ENCODE measurements at places on chromosomes 12 and 14.

DNA sequence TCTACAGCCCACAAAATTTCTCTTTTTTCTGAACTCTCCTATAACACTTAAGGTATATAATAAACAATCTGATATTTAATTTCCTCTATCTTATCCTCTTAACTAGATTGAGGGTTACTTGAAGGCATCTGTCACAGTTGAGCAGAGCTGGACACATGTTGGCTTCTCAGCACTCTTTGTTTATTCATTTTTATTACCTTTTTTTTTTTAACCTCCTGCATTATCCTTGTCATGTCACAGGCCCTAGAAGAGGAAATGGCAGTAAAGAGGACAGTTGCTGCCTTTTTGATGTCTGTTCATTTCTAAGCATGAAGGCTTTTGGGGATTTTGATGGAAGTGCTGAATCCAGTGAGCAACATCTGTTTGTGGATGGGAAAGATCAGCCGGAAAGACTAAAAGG is 32.5 kb upstream of the EVL start:
- DNase-seq, result no peak

DNA sequence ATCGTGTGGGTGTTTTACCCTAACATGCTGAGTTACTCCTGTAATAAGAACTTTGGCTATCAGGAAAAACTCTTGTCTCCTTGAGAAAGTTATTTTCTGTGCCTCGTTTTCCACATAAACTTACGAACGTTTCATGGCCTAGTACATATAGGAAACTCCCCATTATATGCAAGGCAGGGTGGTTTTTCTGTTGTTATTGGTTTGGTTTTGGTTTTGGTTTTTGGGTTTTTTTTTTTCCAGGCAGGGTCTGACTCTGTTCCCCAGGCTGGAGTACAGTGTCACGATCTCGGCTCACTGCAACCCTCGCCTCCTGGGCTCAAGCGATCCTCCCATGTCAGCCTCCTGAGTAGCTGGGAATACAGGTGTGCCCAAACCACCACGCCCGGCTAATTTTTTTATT is 5.5 kb downstream of the OR6C3 start:
- no peak for DNase-seq

- DNase-seq, result no peak
Observed at GRCh38 chr14:63545431-63545830, 2.3 kb upstream of the PPP2R5E start.

DNA sequence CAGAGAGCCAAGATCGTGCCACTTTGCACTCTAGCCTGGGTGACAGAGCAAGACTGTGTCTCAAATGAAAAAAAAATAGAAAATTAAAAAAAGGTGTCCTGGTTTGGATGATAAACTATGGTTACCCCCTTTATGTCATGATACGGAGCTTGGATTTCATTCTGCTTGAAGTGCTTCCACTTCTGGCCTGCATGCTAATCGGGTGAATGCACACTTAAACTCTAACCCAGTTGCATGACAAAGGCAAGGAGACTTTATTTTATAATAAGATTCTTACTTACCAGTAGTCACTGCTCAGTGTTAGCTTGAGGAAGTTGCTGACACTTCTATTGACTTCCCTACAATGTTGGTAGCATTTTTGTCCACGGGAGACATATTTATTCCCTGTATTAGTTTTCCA is 24.3 kb downstream of the CFAP54 start:
- DNase-seq, result no peak

- DNase-seq, result peak; percentile 13
Observed at GRCh38 chr14:94598816-94599655, 13.2 kb upstream of the SERPINA3 start.

DNA sequence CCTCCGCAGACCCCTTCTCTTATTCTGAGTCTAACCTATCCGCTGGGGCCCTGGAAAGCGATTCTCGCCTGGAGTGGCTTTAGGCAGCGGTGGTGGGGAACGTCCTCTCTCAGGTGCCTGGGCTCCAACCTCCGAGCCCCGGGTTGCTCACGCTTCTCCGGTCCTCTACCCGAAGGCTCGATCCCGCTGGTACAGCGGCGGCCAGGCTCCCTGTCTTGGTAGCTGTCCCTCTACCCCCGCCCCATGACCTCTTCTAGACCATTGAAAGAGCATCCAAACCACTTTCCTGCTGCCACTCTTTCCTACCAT is 505 bp upstream of the HEBP1 start:
- no peak for DNase-seq

GRCh38 chr12:98587084-98587483 is 6.4 kb upstream of the SLC25A3 start:
- no peak for DNase-seq

DNA sequence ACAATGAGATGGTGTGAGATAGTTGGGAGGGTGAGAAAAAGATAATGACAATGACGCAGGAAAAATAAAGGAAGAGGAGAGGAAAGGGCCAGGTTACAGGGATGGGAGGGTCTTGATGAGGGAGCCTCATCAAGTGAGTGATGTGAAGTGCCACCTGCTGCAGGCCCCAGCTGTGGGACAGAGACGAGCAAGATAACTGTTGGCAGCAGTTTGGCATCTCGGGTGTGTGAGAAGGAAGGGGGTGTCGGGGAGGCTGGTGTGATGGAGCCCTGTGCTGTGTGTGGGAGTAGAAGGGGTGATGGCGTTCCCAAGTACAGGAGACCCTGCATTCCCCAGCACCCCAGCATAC is 11.4 kb upstream of the TAC3 start:
- no peak for DNase-seq

DNA sequence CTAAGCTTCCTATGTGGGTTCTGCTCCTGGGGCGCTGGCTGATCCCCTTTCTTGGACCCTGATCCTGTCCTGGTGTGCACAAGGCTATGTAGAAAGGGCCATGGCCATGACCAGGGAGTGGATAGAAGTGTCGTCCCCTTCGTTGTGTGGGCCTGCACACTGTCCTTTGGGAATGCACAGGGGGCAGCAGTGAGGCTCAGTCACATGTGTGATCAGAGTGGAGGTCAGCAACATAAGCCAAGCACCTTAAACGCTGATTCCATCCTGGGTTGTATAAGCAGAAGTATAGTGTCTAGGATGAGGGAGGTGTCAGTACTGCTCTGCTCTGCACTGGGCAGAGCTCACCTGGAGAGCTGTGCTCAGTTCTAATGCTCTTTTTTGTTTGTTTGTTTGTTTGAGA is 48.4 kb downstream of the ESRRB start:
- no peak for DNase-seq

DNA sequence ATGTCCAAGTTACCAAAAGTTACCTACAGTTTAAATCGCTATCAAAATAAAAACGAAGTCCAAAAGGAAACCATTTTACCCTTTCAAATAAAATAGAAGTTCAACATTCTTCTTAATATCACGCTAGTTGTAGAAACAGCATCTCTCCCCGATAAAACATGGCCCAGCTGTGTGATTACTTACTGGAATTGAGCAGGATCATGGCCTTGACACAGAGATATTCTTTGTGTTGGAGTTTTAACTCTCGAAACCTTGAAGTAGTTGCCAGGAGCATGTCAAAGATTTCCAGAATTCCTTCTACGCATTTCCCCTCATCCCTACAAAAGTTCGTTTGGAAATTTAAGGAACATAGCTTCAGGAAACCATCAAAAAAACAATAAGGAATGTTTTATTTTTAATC is 44.8 kb downstream of the ESR2 start:
- DNase-seq, result no peak

- DNase-seq, result no peak
Observed at GRCh38 chr12:26748412-26748740, 84.6 kb downstream of the ITPR2 start.

DNA sequence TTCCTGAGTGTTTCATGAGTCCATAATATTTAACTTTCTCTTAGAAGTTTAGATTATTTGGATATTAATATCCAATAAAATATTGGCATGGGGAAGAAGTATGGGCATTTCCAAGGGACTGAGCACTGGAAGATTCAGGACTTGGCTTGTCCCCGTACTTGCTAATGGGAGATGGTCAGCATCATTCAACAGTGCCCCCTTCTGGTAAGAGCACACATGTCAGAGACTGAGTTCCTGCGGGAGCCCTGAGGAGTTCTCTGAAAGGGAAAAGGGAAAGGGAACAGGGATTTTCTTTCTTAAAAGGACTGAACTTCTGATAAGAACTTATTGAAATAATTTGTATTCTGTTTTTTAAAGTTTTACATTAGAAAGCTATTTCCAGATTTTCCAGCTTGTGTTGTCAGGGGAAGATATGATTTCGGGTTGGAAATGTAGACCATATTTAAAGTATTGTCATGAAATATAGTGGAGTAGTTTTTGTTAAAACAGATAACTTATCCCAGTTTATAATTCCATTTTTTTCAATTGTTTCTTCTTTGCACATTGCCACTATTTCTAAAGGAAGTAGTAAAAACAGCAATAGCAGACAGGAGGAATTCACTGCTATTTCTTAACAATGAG is 59.8 kb upstream of the C12orf71 start:
- DNase-seq, result peak; percentile 80

- no peak for DNase-seq
Observed at GRCh38 chr12:92020983-92021665, 124.5 kb downstream of the BTG1 start.

- DNase-seq, result no peak
Observed at GRCh38 chr14:69117020-69117767, 35.7 kb downstream of the DCAF5 start.

DNA sequence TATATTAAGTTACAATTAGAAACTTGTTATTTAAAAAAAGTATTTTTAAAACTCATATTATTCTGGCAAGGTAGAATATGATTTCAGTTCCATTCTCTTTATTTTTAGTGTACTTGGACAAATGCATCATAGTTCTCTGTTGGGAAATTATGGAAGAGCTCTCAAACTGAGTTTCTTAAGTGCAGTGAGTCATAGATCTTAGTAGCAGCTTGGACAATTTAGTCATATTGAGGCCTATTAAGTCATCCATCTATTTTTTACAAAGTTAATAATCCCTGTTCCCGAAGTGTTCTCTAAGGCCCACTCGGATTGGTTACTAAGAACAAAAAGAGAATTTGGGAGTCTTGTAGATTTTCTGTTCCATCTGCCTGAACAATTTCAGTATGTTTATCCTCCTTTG is 113.9 kb downstream of the ANO4 start:
- DNase-seq, result peak; percentile 9

DNA sequence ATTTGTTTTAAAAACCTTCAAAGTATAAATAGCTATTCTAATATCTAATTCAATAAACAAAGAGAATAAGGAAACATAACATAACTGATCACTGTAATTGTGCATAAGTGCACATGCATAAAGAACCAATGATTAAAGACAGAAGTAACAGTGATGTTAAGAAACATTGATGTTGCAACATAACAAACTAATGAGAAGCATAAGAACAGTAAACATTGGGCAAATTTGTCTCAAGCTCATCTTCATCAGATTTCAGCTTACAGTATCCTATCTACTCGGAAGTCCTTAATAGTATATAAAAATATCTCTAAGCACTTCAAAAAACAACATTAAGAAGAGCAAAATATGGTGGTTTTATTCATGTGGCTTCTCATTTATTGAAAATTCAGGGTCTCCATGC is 97.6 kb downstream of the GARIN6 start:
- no peak for DNase-seq

DNA sequence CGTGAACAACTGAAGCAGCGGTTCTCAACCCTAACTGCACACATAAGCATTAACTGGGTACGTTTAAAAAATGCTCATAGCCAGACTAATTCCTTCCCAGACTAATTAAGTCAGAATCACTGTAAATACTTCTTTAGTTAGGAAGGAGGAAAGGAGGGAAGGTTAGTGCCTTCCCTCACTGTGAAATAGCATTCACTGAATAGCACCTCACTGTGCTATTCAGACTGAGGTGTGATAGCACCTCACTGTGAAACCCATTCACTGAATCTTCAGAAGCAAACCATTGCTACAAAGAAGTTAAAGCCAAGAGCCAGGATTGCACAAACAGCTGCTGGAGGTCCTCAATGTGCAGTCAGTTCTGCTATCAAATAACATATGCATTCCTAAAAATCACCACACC is 58.8 kb downstream of the RTN1 start:
- no peak for DNase-seq

- peak; percentile 13 for DNase-seq
Observed at GRCh38 chr12:12890543-12891079, 751 bp upstream of the GPRC5A start.

- no peak for DNase-seq
Observed at GRCh38 chr14:77570706-77571268, 45.6 kb downstream of the SPTLC2 start.

- DNase-seq, result no peak
Observed at GRCh38 chr14:103736546-103737431, 21.2 kb downstream of the ZFYVE21 start.

GRCh38 chr14:50312734-50313054 is 570 bp downstream of the DMAC2L start:
- DNase-seq, result no peak

DNA sequence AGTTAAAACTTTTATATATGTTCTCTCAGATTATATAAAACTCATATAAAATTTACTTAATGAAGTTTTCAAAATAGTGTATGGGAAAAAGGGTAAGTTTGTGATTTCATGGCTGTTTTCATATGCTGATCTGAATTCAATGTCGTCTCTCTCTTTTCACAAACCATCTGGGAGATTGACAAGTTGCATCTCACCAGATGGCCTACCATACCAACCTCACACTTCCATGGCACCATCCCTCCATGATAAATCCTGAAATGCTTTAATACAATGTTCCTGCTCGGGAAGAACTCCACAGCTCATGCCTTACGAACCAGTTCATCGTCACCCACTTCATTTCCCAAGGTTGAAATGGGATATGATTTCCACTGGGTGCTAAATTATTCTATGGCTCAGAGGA is 22.3 kb downstream of the PTPRO start:
- no peak for DNase-seq

DNA sequence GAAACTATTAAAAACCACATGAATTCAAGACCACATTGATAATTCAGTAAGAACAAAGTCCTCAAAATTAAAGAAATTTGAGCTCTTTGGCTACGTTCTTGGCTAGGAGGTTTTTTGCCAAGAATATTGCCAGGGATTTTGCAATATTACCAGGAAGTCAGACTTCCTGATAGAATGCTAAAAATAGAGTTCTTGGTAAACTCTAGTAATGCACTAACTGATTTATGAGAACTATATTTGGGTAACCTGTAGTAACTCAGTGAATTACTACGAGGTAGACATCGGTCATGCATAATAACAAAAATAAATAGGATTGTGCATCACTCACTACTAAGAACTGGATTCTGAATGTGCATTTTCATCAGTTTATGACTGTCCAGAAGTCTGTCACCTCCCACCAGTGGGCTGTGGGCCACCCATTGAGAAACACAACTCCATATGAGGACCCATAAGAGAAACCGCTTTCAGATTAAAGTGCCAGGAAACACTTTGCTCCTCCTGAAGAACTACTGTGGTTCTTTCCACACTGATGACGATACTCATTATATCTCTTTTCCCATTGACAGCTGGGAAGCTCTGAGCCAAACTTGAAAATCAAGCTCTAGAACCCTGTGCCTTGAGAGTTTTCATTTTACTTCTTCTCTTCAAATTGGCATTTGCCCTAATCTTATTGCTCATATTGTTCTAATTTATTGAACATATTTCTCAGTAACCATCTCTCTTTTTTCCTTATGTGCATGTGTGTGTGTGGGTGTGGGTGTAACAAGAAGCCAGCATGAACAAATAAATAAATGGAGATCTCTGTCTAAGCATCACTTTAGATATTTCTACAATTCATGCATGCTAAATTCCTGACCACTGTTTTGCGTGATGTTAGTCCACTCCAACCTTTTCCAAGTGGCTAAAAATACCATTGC is 116.6 kb downstream of the BCL11B start:
- DNase-seq, result peak; percentile 32

Data from suppressor macrophage treated with lipopolysaccharide for 1 hour (primary cell).